NCI-H1092 (cell line): ENCODE measurements at places on chromosomes 7 and 10.

- DNase-seq = no peak
These were observed 123.4 kb downstream of the ATE1 start for GRCh38 chr10:121804460-121804859.

- DNase-seq = no peak
These were observed 22.2 kb upstream of the SRGN start for GRCh38 chr10:69065406-69066361.

DNA sequence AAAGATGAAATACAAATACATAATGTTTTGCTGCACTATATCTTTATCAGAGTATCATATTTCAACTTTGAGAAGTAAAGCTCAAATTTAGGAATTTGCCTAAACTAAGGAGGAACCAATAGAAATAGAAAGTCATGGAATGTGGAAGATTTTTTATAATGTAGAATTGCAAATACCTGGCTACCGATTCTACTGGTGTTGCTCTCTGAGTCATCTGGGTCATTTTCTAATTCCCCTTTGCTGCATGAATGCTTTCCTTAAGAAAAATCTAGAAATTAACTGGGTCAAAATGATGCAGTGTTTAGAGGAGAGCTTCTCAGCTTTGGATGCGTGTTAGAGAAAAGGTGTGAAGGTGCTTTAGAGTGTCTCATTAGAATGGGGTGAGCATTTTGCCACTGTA is 568.9 kb upstream of the ANKRD30A start:
- DNase-seq = no peak

DNA sequence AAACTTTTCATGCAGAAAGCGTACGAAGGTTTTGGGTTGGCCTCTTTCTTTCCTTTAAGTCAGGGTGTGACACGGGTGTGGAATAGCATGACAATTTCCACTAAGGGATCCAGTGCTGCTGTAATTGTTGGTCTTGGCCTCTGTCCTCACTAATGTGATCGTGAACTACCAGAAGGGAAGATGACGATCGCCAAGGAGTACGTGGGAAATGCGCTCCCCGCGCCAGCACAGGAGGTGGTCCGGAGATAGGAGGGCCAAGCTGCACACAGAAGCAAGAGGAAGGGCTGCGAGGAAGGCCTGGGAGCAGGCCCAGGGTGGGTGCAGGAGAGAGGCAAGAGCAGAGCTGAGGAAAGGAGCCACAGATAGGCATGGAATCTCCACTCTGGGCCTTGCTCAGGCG is 79.7 kb upstream of the PODXL start:
- no peak for DNase-seq

GRCh38 chr10:116833986-116834985 is 15.0 kb upstream of the ENO4 start:
- DNase-seq = no peak

DNA sequence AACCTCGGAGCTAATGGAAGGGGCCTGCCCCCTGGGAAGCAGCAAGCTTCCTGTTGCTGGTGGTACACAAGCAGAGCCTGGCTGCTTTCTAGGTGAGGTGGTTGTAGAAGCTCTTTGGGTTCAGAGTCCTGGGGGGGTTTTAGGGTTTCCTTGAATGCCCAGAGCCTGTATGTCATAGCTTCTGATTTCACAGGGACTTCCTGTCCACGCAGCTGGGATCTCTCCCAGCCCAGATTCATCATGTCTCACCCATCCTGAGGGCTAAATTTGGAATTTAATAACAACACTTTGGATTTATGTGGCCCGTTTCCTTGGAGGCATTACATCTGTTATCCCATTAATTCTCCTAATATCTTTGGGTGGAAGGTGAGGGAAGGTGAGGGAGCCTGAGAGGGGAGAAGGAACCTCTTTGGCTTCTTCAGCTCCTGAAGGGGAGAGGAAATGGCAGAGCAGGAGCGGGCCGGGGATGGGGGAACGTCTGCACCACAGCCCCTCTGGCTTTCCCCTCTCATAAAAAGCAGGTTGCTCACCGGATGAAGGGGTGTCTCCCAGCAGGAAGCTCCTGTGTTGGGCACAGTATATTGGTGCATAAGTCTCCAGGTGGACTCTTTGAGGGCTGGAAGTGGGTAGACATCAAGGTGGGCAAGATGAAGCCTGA is 19.7 kb downstream of the RPS24 start:
- no peak for DNase-seq

GRCh38 chr7:43658718-43659548 is 70.4 kb downstream of the COA1 start:
- no peak for DNase-seq

GRCh38 chr7:127922656-127923055 is 108.6 kb downstream of the LRRC4 start:
- DNase-seq = no peak

- no peak for DNase-seq
These were observed 143.0 kb downstream of the GFRA1 start for GRCh38 chr10:116130006-116130405.

- DNase-seq = no peak
These were observed 36.5 kb upstream of the ZNF680 start for GRCh38 chr7:64599359-64599758.

- no peak for DNase-seq
These were observed 112.6 kb downstream of the PTPRZ1 start for GRCh38 chr7:121985476-121986030.

DNA sequence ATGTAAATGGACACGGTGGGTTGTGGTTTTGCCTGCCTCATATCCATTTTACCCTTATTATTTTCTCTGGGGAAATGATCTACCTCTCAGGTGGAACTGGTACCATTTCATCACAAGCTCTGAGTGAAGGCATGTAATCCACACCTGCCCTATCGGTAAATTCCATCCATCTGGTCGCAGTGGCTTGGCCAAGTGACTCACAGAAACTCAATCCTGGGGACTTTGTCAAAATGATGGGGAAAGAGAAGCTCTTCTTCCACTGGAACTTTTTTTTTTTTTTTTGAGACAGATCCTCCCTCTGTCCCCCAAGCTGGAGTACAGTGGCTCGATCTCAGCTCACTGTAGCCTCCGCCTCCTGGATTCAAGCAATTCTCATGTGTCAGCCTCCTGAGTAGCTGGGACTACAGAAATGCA is 48.2 kb upstream of the ANKRD1 start:
- DNase-seq = no peak

- peak; percentile 77 for DNase-seq
These were observed 22.5 kb downstream of the CTBP2 start for GRCh38 chr10:125137601-125138438.

DNA sequence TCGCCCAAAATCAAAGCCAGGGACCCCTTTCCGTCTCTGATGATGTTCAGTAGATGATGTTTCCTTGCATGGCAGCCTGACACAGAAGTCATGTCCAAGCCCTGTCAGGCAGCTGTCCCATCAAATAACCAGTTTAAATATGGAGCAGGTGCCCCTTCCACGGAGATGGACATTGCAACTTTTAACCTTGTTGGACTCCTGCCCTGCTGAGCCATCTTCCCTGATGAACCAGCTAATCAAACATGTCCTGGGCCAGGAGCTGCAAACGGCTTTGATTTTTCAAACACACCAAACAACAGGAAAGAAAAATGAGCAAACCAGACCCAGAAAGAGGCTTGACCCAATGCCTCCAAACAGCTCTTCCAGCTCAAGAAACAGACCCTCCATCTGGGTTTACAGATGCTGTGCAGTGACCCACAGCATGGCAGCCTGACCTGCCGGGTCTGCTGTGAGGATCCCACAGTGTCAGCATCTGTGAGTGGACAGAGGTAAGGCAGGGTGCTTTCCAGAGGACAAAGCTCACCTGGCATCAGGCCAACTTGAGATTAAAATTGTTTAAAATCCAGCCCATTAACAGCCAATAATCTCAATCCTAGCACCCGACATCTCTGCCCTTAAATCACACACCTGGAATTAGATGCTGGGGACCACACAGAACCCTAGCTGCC is 372.6 kb downstream of the GRID1 start:
- DNase-seq = no peak

GRCh38 chr7:1083729-1084657 is 3.9 kb upstream of the GPER1 start:
- no peak for DNase-seq

DNA sequence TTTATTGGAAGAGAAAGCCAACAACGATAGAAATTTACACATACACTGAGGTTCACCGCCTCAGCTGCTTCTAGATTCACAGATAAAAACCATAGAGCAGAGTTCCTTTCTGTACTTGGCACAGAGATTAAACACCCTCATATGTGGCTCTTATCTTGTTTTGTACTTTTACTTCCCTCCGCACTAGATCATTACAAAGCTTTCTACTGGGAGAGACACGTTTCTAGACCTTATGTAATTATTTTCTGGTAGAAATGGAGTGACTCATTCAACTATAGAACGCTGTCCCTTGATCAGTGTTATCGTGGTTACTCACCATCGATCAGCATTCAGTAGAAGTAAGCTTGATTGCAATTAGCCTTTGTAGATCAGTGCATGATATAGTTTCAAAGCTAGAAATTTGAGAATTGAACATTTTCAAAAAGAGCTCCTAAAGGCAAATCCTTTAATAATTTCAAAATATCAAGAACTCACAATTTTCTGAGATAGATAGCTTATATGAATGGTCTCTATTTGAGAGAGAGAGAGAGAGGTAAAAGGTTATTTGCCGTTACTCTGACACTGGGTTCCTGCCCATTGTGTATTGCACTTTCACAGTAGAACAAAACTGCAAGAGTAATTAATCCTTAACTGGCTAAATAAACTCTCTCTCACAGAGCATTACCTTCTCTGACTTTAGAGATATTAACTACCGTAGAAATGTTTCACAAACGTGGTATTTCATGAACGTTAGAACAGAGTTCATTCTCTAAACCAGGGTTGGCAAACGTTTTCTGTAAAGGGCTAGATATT is 26.1 kb upstream of the DNAJC1 start:
- DNase-seq = no peak

DNA sequence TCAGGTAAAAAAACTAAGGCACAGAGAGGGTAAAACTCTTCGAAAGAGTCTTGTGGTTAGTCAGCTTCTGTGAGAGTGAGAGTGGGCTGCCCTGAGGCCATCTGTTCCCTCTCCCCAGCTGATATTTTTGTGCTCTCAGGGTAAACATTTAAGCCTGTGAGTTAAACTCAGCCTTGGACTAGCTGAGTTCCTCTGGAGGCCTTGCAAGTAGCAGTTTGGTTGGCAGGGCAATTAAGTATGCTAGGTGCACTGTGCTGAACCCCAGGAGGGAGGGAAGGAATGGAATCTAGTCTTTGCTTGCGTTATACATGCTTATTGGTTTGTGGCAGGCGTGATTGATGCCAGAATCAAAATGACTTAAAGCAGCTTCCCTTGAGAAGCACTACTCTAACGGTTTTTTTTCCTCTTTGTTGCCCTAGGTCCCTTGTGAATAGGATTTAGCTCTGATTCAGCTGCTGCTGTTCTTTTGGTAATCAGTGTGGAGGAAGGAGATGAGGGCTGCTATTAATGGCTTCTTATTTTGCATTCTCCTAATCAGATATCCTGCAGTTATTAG is 140.2 kb downstream of the AUTS2 start:
- DNase-seq = no peak

- DNase-seq = no peak
These were observed 12.5 kb downstream of the RNF32 start for GRCh38 chr7:156652886-156653568.

DNA sequence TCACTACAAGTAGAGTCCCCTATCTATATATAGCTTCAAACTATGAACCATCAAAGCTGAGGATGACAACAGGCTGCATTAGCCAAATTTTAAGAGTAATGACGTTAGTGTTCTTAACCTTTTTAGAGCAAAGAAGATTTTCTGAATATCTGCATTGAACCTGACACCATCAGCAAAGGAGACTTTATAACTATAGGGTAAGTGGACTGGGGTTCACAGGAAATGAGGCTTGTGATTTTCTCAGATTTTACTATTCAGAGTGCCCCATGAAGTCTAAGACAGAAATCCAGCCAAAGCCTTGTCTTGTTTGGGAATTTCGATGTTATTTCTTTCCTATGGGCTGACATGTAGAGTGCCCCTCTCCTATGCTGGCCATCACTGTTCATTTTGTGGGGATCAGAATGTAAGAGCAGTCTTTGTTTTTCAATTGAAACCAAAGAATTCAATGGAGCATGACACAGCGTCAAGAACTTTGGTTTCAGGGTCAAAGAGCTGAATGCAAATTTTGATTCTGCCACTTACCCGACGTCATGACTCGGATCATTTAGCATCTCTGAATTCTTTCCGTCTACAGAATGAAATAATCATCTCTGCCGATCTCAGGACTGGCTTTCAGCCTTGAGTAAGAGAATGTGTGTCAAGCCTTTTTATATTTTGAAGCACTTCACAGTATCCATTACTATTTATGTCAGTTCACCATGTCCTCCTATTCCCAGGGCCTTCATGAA is 52.7 kb downstream of the DENND11 start:
- no peak for DNase-seq

DNA sequence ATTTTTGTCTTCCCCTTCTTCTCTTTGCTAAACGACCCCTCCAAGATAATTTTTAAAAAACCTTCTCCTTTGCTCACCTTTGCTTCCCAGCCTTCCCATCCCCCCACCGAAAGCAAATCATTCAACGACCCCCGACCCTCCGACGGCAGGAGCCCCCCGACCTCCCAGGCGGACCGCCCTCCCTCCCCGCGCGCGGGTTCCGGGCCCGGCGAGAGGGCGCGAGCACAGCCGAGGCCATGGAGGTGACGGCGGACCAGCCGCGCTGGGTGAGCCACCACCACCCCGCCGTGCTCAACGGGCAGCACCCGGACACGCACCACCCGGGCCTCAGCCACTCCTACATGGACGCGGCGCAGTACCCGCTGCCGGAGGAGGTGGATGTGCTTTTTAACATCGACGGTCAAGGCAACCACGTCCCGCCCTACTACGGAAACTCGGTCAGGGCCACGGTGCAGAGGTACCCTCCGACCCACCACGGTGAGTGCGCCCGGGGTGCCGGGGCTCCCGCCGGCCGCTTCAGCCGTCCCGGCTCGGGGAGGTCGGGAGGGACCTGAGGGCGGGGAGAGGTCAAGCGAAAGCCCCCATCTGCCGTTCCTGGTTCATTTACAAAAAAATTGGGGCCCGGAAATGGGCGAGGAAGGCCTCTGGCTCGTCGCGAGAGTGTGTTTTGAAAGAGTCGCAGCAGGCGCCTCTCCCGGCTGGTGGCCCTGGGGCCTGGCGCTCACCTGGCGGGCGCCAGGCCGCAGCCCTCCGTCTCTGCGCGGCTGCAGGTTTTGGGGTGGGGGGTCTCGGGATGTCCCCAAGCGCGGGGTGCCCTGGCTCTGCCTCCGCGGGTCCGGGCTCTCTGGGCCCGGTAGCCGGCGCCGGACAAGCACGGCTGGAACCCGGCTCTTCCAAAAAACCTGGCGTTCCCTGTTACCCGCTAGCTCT is 1.2 kb downstream of the GATA3 start:
- DNase-seq = no peak

DNA sequence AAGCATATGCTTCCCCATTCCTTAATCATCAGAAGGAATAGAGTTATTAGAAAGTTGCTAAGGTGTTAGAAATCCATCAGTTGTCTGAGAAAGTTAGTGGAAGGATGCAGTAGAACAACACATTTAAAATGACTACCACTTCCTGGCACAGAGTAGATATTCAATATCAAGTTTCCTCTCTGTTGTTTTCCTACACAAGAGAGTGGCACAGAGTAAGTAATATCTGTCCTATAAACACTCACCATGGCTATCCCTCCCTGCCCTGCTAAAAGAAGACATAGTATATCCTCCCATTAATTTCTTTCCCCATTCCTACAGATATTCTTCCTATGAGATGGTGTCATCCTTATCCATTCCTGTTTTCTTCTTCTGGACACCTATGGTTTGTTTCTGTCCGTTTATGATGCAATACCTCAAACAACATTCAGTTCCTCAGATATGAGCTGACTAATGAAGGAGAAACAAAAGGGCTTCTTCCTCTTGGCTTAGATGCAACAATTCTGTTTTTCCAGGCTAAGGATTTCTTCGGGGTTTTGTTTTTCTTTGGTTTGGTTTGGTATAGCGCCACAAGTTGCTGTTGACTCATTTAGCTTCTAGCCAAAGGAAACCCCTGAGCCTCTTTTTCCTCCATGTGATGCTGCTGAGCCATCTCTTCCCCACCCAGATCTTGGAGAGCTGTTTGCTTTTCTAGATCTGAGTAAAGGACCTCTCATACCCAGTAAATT is 32.9 kb upstream of the BPGM start:
- DNase-seq = no peak
